ENCODE measurements at places on chromosomes 2 and 18.

GRCh38 chr2:162840598-162841246 lies 2.2 kb upstream of the KCNH7 start:
- DNase-seq = no peak

DNA sequence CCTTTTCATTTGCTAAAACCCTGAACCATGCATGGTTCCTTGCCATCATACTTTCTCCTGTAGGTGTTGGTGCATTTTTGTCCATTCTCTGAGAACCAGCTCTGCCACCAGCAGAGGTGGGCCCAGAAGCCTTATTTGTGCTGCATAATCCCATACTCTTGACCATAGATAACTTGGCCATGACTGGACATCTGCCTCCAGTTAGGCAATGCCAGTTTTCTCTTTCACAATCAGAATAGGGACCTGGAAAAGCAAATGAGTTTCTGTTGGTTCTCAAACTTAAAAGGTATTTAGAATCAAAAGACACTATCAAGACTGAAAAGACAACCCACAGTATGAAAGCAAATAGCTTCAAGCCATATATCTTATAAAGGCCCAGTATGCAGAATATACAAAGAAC lies 167.3 kb downstream of the MAIP1 start:
- no peak for DNase-seq

GRCh38 chr2:191049728-191050639 lies 36.0 kb upstream of the STAT1 start:
- DNase-seq = peak; percentile 35

GRCh38 chr2:168328421-168328820 lies 81.0 kb upstream of the STK39 start:
- no peak for DNase-seq

DNA sequence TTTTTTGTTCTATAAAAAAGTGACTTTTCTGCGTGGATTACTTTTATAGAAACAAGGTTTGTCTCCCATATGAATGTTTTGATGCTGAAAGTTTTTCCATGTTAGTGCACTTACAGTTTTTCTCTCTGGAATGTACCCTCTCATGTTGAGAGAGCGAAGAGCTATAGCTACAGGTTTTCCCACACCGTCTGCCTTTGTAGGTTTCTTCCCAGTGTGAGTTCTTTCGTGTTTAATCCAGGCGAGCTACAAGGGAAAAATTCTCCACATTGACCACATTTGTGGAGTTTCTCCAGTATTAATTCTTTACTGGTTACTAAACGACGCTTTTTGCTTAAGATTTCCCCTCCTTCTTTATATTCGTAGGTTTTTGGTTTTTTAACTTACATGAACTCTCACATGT lies 85.1 kb downstream of the ACSL3 start:
- no peak for DNase-seq

DNA sequence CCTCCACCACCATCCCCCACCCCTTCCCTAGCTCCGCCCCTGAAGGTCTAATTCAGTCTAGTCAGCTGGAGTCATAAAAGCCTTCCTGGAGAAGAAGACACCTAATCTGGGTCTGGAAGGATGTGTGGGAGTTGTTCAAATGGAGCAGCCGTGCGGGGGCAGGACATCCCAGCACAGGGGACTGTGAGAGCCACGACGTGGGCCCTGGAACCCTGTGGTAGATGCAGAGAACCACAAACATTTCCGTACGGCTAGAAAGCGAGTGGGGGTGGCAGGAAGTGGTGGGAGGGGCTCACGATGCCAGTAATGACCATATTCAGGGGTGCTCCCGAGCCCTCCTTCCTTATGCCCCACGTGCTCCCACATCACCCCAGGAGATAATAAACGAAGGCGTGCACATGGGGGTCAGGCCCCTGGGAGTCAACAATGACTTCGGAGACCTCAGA lies 20.9 kb upstream of the COL6A3 start:
- DNase-seq = no peak

GRCh38 chr2:150548527-150548926 lies 61.1 kb upstream of the RND3 start:
- no peak for DNase-seq

DNA sequence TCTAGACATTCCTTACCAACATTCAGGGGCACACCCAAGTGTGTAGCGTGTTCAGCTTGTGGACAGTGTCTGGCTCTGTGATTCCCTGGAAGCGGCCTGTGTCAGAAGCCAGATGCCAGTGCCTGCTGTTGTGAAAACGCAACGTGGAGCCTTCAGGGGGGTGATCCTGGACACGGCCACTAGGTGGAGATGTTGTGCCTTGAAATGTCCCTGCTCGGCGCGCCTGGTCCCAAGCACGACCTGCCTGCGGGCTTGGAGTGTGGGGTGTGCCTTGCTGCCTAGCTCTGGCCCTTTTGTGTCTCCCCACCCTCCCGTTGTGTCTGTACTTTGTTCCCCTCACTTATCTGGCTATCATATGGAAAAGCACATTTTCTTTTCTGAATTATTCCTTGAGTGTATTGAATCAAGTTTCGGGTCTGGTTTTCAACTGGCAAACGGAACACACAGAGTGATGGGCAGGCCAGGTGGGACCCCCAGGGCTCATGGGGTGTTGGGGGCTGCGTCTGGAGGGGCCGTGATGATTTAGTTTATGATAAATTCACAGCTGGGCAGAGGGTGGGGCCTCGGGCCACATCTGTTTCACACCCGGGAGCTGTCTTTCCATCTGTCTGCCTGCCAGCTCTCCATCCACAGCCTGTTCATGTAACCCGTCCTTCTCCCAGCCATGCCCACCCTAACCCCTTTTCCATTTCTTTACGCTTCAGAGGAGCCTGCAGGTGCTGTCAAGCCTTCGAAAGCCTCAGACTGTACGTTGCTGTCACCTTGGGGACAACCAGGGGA lies 95.5 kb downstream of the DYSF start:
- no peak for DNase-seq

- no peak for DNase-seq
Observed at GRCh38 chr18:51537487-51537886, 340.0 kb upstream of the MEX3C start.

DNA sequence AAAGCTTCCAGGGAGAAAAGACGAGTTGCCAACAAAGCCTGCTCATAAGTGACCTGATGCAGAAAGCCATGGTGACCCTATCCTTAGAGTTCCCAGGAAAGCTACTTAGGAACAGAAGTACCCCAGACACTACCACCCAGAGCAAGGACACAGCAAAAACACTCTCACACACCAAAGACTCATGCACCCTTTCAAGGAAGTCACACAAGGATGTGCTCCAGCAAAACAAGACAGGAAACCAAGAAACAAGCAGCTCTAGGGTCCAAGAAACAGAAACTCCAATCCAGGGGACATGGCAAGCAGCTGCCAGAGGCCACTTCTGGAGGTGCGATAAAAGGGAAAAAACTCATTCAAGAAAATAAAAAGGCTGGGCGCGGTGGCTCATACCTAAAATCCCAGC lies 5.7 kb downstream of the KIF1A start:
- DNase-seq = no peak
